NCI-H187 treated with DMSO at 0.1 percent for 48 hours (cell line): ENCODE measurements at places on chromosomes 1 and 21.

DNA sequence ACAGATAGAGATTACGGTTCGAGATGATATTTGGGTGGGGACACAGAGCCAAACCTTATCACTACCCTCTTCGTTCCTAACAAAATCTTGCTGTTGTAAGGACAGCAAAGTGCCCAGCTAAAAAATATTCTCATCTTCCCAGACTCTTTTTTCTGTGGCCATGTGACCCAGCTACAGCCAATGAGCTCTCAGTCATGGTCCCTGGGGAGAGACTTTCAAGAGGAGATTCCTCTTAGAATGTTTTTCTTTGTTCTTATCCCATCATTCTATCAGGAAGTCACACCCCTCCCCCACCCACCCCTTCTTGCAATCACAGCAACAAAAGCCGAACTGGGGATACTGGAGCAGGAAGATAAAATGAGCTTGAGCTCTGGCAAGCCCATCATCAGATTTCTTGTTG lies 247.1 kb downstream of the CHRM3 start:
- DNase-seq, result no peak

DNA sequence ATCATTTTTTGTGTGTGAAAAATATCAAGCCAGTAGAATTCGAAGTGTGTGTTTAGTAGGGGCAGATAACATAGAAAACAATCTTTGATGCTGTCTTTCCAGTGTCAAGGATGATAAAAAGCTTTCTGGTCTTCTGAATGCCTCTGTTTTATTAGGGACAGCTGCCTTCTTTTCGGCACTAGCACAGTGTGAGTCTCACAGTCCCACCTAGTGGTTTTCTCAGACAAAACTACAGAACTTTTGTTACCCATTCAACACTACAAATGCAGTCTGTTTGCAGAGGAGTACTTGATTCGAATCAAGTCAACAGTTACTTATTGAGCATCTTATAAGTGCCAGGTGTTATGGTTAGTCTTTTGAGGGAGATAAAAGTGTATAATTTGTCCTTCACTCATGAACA lies 30.6 kb upstream of the MCOLN3 start:
- no peak for DNase-seq

GRCh38 chr1:71586030-71586429 lies 505.2 kb upstream of the ZRANB2 start:
- DNase-seq, result no peak

- no peak for DNase-seq
Measured at GRCh38 chr1:201675143-201675542, 136.2 kb downstream of the NAV1 start.

DNA sequence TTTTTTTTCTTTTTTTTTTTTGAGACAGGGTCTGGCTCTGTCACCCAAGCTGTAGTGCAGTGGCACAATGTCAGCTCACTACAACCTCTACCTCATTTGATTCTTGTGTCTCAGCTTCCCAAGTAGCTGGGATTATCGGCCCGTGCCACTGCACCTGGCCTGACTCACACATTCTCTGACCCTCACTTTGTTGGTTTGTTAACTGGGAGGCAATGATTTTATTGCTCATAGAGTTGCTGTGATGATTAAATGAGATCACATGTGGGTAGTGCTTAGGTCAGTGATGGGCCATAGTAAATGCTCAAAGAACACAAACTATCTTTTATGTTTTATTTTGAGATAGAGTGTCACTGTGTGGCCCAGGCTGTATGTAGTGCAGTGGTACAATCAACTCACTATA lies 47.3 kb upstream of the SSBP3 start:
- no peak for DNase-seq

DNA sequence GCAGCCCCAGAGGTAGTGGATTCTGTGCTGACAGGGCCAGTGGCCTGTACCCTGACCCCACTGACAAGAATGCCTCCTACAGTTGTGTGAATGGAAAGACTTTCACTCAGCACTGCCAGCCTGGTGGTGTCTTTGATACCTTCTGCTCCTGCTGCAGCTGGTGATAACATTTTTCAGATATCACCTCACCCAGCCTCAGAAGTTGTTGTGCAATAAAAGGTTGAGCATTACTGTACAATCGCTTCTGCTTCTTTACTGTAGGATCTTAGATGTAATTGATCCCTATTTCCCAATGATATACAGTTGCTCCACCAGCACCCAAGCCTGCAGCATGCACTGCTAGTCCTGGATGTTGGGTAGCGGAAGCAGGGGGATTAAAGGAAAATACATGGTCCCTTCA lies 4.8 kb upstream of the CHIA start:
- no peak for DNase-seq

DNA sequence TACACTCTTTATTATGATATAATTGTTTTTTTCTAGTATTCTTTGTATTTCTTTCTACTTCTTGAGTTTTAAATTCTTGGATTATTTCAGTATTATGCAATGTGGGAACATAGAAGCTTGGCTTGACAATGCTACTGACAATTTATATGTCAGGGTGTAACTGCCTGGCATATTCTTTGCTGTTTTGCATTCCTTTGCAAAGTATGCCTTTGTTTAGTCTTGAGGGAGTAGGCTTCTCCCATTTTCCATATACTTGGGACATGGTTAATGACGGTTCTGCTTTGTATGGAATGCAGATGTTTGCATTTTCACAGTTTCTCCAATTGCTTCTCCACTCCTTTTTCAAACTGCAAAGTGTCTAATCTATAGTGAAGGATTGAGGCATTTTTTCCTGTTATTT lies 109.8 kb downstream of the HMCN1 start:
- no peak for DNase-seq

GRCh38 chr1:116737020-116737854 lies 17.0 kb upstream of the CD2 start:
- DNase-seq, result no peak

DNA sequence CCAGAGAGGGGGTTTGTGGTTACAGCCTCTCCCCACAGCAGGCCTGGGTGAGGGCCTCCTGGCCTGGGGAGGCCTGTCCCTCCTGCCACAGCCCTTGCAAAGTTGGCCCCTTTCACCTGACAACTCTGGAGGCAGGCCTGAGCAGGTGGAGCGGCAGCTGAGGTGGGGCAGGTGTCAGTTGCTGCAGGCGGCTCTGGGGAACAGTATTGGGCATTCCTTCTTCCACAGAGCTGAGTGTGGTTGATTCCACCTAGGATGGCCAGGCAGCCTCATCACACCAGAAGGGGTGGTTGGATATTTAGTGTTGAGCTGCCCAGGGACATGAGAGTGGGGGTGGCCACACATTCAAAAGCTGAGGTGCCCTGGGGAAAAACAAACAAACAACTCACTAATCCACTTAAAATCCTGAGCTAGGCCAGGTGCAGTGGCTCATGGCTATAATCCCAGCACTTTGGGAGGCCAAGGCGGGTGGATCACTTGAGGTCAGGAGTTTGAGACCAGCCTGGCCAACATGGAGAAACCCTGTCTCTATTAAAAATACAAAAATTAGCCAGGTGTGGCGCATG lies 31.1 kb downstream of the PIGP start:
- no peak for DNase-seq

DNA sequence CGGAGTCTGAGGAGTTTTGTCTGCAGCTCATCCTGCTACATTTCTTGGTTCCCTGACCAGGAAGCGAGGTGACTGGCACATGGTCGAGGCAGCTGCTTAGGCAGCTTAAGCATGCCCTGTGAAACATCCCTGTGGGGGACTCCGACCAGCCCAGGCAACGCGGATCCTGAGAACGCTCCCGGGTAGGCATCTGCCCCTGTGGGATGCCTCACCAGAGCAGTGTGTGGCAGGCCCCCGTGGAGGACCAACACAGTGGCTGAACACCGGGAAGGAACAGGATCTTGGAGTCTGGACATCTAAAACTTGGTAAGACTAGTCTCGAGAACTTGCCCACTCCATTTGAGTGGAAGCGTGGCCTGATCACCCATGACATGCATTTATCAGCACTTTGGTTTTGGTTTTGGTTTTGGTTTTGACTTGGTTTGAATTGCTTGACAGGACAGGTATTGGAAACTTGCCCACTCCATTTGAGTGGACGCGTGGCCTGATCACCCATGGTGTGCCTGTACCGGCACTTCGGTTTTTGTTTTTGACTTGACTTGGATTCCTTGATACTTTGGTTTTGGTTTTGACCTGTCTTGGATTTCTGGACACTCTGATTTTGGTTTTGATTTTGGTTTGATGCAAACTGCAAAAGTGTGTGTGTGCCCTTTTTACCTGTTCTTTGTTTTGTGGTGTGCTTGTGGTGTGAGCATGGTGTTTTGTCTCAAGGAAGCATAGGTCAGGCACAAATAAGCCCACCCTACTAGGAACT lies 12.2 kb upstream of the NEK2 start:
- no peak for DNase-seq

- DNase-seq, result no peak
Measured at GRCh38 chr1:84632137-84632536, 57.9 kb upstream of the CTBS start.

GRCh38 chr1:6795661-6796060 lies 10.4 kb downstream of the CAMTA1 start:
- no peak for DNase-seq

DNA sequence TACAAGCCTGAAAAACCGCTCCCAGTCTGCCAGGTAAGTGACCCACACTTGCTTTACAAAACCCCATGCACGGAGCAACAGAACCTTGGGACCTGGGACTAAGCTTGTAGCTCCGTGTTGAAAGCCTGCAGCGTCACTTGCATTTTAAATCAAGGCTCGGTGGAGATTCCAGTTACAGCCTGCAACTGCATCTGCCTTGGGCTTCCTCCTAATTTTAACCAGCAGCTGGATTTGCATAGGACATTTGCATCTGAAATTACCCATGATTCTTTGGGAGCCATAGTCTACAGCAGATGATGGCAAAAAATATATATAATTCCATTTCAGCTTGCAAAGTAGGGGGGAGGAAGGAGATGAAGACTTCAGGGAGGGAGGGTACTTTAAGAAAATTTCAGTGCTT lies 62.4 kb upstream of the IGSF21 start:
- DNase-seq, result no peak

DNA sequence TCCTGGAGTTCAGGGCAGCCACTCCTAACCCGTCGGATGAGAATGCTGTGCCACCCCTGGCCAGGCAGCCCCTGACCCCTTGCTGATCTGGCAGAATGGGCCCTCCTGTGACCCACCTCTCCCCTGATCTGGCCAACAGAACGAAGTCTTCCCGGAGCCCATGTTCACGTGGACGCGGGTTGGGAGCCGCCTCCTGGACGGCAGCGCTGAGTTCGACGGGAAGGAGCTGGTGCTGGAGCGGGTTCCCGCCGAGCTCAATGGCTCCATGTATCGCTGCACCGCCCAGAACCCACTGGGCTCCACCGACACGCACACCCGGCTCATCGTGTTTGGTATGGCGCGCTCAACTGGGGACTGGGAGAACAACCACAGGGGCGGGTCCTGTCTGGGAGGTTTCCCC lies 104.1 kb upstream of the KLHDC7A start:
- no peak for DNase-seq

GRCh38 chr1:167229719-167230385 lies 9.2 kb downstream of the POU2F1 start:
- no peak for DNase-seq

GRCh38 chr1:51214615-51215131 lies 21.4 kb upstream of the RNF11 start:
- no peak for DNase-seq

GRCh38 chr1:212945056-212945455 lies 5.3 kb upstream of the VASH2 start:
- DNase-seq, result no peak

GRCh38 chr1:53182111-53182593 lies 14.5 kb upstream of the CPT2 start:
- DNase-seq, result peak; percentile 3

DNA sequence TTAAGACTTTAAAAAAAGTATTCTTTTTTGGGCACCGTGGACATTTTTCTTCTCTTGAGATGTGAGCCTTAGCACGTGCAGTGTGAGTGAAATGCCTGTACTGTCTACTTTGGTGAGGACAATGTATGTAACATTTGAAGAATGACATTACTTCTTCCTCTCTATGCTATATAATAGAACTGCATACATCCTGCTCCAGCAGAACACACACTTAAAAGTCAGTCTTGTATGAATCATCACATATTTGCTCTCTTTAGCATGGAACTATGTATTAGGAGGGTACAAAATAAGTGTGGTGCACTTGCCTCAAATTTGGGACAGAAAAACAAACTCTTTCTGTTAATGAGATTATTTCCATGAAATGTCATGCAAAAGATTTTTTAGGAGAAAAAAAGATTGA lies 358.4 kb upstream of the SGIP1 start:
- no peak for DNase-seq

GRCh38 chr1:200527670-200528069 lies 92.9 kb downstream of the KIF14 start:
- DNase-seq, result no peak

- DNase-seq, result no peak
Measured at GRCh38 chr1:219387211-219387610, 213.5 kb downstream of the LYPLAL1 start.

- no peak for DNase-seq
Measured at GRCh38 chr1:43861337-43861736, 72.3 kb upstream of the ARTN start.

DNA sequence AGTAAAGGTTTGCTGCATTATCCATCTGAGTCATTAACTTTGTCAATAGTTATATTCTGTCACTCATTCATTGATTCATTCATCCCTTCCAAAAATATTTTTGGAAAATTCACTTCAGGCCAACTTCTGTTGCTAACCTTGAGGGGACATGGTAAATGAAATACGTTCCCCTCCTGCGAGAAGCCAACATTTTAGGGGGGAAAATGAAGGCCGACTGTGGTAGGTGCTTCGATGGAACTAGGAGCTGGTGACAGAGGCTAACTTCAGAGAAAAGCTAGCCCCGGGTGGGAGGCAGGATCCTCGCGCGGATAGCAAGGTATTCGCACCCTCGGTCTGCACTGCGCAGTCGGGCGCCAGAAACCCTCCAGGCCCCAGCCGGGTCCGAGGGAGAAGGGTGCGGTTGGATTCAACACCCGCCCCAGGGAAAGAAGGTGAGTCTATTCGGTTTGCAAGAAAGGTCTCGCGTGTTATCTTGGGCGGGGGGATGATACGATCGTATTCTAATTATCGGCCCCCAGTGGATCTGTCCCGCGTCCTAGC lies 646 bp upstream of the RRP15 start:
- no peak for DNase-seq

GRCh38 chr1:183967914-183968313 lies 69.6 kb downstream of the COLGALT2 start:
- no peak for DNase-seq

GRCh38 chr1:79741720-79742421 lies 735.3 kb upstream of the ADGRL4 start:
- no peak for DNase-seq

- no peak for DNase-seq
Measured at GRCh38 chr1:165463978-165464377, 19.1 kb upstream of the RXRG start.

GRCh38 chr1:71167505-71167904 lies 86.7 kb upstream of the ZRANB2 start:
- no peak for DNase-seq

- DNase-seq, result no peak
Measured at GRCh38 chr1:177944016-177944949, 25.6 kb downstream of the SEC16B start.

- no peak for DNase-seq
Measured at GRCh38 chr1:189211742-189212141, 1265.9 kb downstream of the BRINP3 start.

DNA sequence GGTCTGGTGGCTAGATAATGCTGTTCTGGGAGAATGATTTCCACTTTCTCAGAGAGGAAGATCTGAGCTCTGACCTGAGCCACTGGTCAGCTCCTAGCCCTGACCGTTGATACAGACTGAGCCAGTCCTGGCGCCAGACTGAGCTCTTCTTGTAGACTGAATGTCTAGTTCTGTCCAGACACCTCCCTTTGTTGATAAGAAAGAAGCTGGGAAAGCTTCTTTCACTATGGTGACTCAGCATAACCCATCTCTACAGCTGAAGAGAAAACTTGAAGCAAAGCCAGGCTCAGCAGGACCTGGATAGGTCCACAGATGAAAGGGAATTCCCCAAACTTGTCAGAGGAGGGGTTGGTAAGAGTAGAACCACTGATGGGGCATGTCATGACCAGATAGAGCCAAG lies 9.9 kb upstream of the TRABD2B start:
- DNase-seq, result no peak
